Activated CD4-positive, alpha-beta memory T cell treated with anti-CD3 and anti-CD28 coated beads for 36 hours (primary cell): ENCODE measurements at places on chromosomes 13 and 19.
A peak's percentile ranks its signal among the peaks of the same experiment; 100 is the strongest.

DNA sequence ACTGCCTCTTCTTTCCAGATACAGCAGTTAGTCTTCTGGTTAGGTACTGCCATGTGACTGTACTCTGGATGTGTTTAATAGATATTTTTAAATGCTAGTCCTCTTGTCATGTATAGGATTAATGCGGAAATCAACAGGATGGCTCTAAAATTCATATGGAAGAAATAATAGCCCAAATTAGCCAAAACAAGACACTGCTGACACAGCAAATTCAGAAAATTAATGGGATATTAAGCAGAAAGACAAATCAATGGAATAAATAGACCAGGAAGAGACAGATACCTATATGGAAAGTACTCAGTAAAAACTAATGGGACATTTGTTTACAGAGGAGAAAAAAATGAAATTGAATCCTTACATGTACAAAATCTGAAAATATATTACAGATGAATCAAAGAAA is 679.3 kb upstream of the PCDH20 start:
- no peak overlapping the region for H3K27ac ChIP-seq
- no peaks in the 10 kb centered on the region for H3K4me1 ChIP-seq
- H3K27me3 ChIP-seq: no peaks in the 10 kb centered on the region
- no peaks in the 10 kb centered on the region for H3K36me3 ChIP-seq
- no peak for DNase-seq

- DNase-seq: no peak
- H3K27me3 ChIP-seq: no peaks in the 10 kb centered on the region
- no peak overlapping the region for H3K4me3 ChIP-seq
- H3K27ac ChIP-seq: no peak overlapping the region
- no peaks in the 10 kb centered on the region for H3K4me1 ChIP-seq
Observed at GRCh38 chr13:63910511-63910910, 2494.9 kb upstream of the PCDH20 start.

DNA sequence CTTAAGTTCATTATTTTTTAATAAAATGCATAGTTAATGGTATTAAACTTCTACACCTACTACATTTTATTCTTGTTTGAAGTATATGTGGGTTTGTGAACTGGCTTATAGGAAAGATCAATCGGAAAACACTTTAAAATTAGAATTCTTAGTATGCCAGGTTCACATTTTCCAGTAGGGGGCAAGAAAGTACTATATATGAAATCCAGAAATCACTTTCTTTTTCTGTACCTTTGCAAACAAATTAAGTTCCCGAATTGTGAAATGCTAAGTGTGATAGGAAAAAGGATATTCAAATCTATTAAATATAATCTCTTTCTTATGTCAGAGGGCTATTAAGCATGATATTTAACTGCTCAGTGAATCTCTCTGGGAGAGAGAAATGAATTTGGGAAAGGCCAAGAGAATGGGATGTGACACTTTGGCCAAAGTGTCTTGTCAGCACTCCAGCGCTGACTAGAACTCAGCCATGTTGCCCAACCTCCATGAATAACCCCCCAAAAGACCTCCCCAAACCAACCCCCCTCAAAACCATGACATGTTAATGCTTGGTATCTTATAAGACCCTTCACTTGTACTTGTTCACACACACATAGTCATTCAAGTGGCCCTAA is 122.6 kb upstream of the SLC10A2 start:
- H3K4me3 ChIP-seq: no peak overlapping the region
- no peak overlapping the region for H3K27ac ChIP-seq
- DNase-seq: no peak
- H3K4me1 ChIP-seq: no peaks in the 10 kb centered on the region

- H3K4me1 ChIP-seq: no peaks in the 10 kb centered on the region
- H3K27ac ChIP-seq: no peak overlapping the region
- H3K4me3 ChIP-seq: no peak overlapping the region
- H3K36me3 ChIP-seq: no peaks in the 10 kb centered on the region
Observed at GRCh38 chr13:75514080-75514995, 23.3 kb downstream of the COMMD6 start.

DNA sequence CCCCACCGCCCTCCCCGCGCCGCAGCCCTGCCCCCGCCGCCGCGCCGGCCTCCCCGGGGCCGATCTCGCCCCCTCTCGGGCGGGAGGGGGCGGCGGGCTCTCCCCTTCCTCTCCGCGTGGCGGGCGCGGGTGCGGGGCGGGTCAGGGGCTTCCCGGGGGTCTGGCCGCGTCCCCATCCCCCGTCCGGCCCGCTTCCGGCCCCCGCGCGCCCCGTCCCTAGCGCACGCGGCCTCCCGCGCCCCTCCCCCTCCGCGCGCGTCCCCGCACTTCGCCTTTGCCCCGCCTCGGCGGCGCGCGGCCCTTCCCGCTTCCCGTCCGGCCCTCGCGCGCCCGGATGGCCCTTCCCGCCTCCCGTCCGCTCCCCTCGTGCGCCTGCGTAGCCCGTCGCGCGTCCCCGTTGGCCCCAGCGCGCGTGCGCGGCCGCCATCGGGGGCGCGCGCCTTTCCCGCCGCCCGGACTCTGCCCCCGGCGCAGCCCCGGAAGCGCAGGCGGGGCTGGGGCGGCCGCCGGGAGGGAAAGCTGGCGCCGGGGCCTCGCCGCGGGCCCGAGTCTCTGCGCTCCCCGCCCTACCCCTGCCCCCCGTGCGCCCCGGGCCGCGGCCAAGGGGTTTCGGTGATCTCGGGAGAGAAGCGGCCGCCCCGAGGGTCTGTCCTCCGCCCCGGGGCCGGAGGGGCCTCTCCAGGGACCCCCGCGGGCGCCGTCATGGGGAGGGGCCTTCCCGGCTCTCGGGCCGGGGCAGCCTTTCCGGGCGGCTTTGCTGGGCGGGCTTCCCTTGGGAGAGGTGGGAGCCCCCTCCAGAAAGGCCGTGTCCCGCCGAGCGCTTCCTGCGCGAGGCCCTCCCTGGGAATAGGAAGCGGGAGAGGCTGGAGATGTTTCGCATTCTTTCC is 519 bp downstream of the PTBP1 start:
- H3K4me3 ChIP-seq: peak overlapping the region; percentile 86
- no peaks in the 10 kb centered on the region for H3K27me3 ChIP-seq
- H3K36me3 ChIP-seq: peaks cover 33% of the 10 kb centered on the region

DNA sequence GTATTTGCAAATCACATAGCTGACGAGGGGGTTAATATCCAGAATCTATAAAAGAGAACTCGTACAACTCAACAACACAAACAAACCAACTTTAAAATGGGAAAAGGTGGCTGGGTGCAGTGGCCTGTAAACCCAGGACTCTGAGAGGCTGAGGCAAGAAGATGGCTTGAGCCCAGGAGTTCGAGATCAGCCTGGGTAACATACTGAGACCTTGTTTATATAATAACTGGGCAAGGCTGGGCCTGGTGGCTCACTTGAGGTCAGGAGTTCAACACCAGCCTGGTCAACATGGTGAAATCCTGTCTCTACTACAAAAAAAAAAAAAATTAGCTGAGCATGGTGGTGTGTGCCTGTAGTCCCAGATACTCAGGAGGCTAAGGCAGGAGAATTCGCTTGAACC is 21.8 kb upstream of the TM6SF2 start:
- DNase-seq: no peak
- H3K4me3 ChIP-seq: no peak overlapping the region
- H3K27ac ChIP-seq: no peak overlapping the region
- H3K27me3 ChIP-seq: no peaks in the 10 kb centered on the region

DNA sequence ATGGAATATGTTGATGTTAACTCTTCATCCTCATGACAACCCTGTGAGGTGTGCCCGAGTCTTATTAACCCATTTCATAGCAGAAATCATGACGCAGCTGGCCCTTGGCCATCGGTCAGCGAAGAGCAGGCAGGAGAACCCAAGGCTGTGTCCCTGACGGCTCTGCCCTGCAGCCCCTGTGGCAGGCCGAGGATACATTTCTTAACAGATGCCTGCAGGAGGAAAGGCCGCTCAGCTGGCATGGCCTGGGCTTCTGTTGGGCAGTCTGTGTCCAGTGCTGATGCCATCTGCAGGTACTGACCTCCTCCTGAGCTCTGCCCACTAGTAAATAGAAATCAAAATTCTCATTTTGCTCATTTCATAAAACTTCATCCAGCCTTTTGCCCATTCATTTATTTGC is 35.4 kb upstream of the MCF2L start:
- no peak for DNase-seq
- no peak overlapping the region for H3K4me3 ChIP-seq
- peaks cover 35% of the 10 kb centered on the region for H3K27me3 ChIP-seq
- no peaks in the 10 kb centered on the region for H3K36me3 ChIP-seq

- H3K27me3 ChIP-seq: peaks cover 2% of the 10 kb centered on the region
- H3K4me1 ChIP-seq: no peaks in the 10 kb centered on the region
- no peaks in the 10 kb centered on the region for H3K36me3 ChIP-seq
- H3K4me3 ChIP-seq: no peak overlapping the region
- DNase-seq: no peak
- H3K27ac ChIP-seq: no peak overlapping the region
Observed at GRCh38 chr13:53136554-53137215, 108.1 kb downstream of the OLFM4 start.

DNA sequence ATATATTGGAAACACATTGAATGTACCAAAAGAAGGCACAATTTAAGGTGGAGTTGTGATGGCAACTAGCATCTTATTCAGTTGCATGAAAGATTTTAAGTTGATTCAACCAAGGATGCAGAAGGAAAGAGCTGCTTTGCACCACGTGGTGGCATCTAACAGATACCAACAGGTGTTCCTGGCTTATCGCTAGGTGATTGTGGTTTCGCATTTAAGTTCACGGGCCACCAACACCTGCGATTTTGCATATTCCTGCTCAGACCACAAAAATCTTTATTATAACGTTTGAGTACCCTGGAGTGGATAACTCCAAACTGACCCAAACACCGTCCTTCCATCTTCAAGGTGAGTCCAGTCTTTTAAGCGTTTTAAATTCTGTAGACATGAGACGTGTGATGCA is 45.3 kb downstream of the RGCC start:
- no peak for DNase-seq
- H3K4me3 ChIP-seq: no peak overlapping the region
- no peaks in the 10 kb centered on the region for H3K36me3 ChIP-seq
- H3K27ac ChIP-seq: no peak overlapping the region
- H3K27me3 ChIP-seq: no peaks in the 10 kb centered on the region

DNA sequence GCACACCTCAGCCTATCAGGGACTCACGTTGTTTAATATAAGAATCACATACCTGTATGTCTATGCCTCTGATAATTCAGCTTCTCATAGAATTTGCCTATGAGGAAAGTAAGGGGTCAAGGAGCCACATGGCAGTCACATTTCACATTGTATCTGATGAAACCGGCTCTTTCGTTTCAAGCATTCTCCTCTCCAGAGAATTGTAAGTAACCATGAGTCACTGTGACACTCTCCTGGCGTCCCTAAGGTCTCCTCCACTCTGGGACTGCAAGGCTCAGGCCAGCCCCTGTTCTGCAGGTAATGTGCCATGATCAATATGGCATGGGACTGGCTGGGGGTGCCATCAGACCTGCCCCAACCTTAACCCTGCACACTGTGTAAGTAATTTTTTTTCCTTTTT is 503.3 kb downstream of the COG6 start:
- no peaks in the 10 kb centered on the region for H3K27me3 ChIP-seq
- H3K27ac ChIP-seq: no peak overlapping the region
- DNase-seq: no peak
- H3K36me3 ChIP-seq: no peaks in the 10 kb centered on the region

DNA sequence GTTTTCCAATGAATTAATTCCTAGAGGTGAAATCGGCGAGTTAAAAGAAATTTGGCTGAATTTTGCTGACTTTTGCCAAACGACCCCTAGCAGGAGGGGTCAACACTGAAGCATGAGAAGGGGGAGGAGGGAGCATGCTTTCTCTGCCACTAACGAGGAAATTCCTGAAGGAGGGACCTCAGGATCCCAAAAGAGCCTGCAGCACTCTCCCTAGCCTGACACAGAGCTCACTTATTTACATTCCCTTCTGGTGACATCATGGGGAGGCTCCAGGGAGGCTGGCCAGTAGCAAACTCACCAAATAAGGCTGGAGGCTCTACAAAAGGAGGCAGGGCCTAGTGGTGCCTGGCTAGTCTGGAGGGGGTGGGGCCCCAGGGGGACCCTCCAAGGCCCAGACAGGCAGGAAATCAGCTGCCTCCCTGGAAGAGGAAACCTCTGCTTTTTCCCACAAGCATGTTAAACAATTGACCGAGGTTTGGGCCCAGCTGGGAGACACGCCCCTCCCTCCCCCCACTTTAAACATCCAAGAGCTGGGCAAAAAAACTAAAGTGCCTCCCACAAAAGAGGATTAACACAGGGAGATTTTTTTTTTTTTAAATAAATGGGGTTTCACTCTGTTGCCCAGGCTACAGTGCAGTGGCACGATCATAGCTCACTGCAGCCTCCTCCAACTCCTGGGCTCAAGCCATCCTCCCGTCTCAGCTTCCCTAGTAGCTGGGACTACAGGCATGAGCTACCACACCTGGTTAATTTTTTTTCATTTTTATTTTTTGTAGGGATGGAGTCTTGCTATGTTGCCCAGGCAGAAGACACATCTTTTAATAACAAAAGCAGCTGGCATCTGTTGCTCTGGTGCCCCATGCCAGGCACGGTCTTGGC is 2.1 kb downstream of the DAPK3 start:
- DNase-seq: no peak
- no peaks in the 10 kb centered on the region for H3K27me3 ChIP-seq
- H3K4me1 ChIP-seq: peaks cover 17% of the 10 kb centered on the region
- H3K27ac ChIP-seq: no peak overlapping the region
- H3K4me3 ChIP-seq: peak overlapping the region; percentile 23

DNA sequence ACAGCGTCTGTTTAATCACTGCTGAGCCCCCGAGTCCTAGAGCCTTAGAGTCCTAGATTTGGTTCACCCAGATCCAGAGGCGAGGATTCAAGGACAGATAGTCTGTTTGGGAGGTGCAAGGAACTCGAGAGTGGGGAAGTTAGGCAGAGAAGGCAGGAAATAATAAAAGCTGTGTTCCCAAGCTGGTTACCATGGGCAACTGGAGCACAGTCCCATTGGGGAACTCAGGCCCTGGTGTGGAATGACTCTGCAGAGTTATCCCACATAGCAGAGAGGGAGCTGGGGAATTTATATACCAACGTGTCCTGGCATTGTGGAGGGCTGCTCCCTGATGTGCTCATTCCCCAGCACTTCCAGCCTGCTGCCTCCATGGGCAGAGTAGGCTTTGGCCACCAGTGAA is 9.7 kb downstream of the IGSF23 start:
- H3K27ac ChIP-seq: no peak overlapping the region
- H3K4me3 ChIP-seq: no peak overlapping the region
- H3K36me3 ChIP-seq: no peaks in the 10 kb centered on the region
- DNase-seq: no peak
- H3K27me3 ChIP-seq: peaks cover 1% of the 10 kb centered on the region
- no peaks in the 10 kb centered on the region for H3K4me1 ChIP-seq

GRCh38 chr13:95630593-95630992 is 13.9 kb downstream of the DZIP1 start:
- H3K27ac ChIP-seq: no peak overlapping the region
- peaks cover 25% of the 10 kb centered on the region for H3K27me3 ChIP-seq
- H3K4me3 ChIP-seq: no peak overlapping the region
- no peak for DNase-seq
- no peaks in the 10 kb centered on the region for H3K4me1 ChIP-seq
- no peaks in the 10 kb centered on the region for H3K36me3 ChIP-seq
